Renal cortex interstitium (tissue), 15 donors: ENCODE measurements at places on chromosomes 5 and 9.

- no peak for DNase-seq
Observed at GRCh38 chr5:82760856-82761255, 316.3 kb downstream of the TMEM167A start.

DNA sequence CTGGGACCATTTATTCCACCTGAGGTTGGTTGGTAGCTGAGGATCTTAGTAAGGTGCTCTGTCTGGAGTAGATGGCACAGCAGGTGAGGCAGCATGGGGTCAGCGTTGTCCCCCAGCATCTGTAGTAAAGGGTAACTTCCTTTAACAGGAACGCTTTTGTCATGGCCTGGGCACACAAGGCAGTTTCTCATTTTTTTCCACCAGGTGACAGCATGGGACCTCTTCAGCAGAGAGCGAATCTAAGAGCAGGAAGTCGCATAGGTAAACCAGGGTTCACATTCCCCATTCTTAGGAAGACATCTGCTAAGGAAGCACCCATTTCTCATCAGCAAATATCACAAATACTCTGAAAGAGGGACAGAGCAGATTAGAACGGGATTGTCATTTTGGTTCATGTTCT lies 56.5 kb downstream of the GPR107 start:
- no peak for DNase-seq

- no peak for DNase-seq
Observed at GRCh38 chr5:68343421-68343826, 127.9 kb downstream of the PIK3R1 start.

GRCh38 chr5:9499498-9499876 lies 46.4 kb downstream of the SEMA5A start:
- DNase-seq, result no peak

DNA sequence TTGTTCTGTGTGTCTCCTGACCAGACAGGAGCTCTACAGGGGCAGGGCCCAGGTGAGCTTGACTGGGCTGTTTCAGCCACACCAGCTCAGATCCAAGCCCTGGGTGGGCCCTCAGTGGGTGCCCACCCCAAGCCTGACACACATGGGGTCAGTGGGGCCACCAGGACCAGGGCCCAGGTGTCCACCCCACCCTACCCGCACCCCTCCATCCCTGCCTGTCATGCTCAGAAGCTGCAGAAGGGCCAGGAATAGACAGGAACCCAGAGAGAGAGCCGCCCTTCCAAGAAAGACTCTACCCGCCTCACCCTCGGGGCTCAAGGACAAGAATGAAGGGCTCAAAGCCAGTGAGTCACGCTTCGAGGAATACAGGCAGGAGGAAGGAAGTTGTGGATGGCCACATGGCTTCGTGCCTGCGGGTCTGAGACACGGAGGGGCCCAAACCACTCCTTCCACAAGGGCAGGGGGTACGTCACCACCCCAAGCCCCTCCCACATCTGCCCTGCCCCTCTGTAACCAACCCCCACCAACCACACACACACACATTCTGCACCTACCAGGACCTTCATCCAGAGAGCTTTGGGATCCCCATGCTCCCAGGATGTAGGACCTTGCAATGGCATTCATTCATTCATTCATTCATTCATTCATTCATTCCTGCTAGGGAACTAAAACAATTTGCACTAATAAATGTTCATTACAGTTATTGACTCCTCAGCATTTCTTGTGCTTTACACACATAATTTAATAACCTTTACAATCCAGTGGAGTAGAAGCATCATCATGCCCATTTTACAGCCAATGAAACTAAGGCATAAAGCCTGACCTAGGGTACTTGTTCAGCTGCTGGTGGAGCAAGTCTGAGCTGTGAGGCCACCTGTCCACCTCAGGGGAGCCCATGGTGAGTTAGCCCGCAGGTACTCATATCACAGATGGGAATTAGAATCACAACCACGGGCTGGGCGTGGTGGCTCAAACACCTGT lies 55.9 kb upstream of the STXBP1 start:
- no peak for DNase-seq

- no peak for DNase-seq
Observed at GRCh38 chr5:118722122-118723020, 266.0 kb downstream of the DTWD2 start.

DNA sequence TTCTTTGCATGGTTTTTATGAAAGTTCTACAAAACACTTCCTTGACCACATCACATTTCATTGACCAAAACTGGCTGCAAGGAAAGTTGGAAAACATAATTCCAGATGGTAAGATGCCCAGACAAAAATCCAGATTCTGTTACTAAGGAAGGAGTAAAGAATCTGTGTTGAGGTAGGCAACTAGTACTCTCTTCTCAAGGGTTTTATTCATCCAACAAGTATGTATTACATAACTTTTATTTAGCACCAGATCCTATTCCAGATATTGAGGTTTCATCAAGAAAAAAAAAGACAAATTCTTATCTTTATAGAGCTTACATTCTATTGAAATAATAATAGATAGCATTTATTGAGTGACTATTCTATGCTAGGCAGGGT lies 43.2 kb upstream of the UGCG start:
- DNase-seq, result no peak
